ENCODE measurements at places on chromosomes 2 and 18.

GRCh38 chr18:36396190-36396589 lies 98.7 kb downstream of the FHOD3 start:
- no peak for DNase-seq

- DNase-seq = no peak
These were observed 79.6 kb downstream of the ROCK2 start for GRCh38 chr2:11264818-11265217.

GRCh38 chr2:30223413-30223874 lies 7.9 kb upstream of the LBH start:
- no peak for DNase-seq

DNA sequence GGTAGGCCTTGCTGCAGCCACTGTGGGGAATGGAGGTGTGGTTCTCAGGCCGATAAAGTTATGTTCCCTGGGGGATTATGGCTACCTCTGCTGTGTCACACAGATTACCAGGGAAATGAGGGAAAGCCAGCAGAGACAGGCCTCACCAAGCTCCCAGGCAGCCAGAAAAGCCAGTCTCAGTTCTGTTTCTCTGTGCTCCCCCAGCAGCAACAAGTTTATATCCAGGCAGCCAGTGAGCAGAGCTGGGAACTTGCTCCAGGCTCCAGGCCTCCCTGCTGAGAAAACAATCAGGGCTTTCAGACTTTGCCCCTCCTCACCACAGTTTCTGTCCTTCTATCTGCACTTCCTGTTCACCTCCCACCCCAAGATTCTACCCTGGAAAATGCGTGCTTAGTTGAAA lies 596.6 kb upstream of the GYPC start:
- DNase-seq = no peak

GRCh38 chr2:219430633-219431615 lies 3.7 kb upstream of the SPEG start:
- DNase-seq = peak; percentile 67

- DNase-seq = no peak
These were observed 25.4 kb downstream of the SESTD1 start for GRCh38 chr2:179239195-179239594.

DNA sequence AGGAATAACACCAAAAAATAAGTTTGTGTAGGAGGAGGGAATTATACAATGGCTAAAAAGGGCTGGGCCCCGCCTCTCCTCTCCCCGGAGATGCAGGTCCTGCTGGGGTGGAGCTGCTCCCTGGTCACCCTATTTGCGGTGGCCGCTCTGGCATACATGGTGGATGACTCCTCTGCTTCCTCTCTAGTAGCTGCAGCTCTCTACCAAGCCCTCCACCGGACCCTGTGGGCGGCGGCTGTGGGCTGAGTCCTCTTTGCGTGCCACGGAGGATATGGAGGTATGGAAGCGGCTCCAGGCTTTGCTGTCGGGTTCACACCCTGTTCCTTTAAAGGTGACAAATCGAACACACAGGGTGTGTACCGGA lies 77.1 kb upstream of the SEC11C start:
- peak; percentile 79 for DNase-seq

DNA sequence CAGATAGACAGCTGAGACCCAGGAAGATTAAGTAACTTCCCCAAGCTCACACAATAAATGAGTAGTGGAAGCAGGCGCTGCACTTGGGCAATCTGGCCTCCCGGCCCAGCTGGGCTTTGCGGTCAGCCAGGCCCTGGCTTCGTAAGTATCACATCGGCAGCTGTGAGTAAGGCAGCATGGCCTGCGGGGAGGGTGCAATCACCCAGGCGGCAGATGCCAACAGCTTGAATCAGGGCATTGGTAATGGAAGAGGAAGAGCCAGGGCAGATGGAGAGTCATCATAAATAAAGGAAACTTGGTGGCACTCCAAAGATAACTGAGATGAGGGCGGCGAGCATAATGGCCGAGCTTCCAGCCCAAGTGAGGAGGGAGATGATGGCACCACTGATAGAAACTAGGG lies 217.9 kb upstream of the PID1 start:
- DNase-seq = peak; percentile 66

Measured in posterior cingulate gyrus (tissue), 11 donors.